ENCODE measurements at places on chromosomes 5 and 9. TPM values are rescaled to one million over a fixed set of nuclear protein-coding genes. Genes with fewer than 3 reads are reported as not detected.

The CCDC69 gene
- total RNA-seq, result 10.6 TPM

The DMGDH gene
- total RNA-seq, result not detected

The ISL1 gene
- not detected for total RNA-seq

The CDC20B gene
- 0.23 TPM for total RNA-seq

- DNase-seq, result no peak
Measured at GRCh38 chr9:98484162-98484561, 224.6 kb downstream of the GABBR2 start.

DNA sequence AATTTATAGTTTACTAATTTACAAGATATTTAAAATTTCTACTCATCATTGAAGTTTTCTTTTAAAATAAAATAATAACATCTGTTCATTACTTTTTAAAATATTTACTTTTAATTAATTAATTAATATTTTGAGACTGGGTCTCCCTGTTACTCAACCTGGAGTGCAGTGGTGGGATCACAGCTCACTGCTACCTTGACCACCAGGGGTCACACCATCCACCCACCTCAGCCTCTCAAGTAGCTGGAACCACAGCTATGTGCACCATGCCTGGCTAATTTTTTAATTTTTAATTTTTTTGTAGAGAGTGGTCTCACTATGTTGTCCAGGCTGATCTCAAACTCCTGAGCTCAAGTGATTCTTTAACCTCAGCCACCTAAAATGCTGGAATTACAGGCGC, 1013.6 kb downstream of the CDH9 start:
- DNase-seq, result no peak

DNA sequence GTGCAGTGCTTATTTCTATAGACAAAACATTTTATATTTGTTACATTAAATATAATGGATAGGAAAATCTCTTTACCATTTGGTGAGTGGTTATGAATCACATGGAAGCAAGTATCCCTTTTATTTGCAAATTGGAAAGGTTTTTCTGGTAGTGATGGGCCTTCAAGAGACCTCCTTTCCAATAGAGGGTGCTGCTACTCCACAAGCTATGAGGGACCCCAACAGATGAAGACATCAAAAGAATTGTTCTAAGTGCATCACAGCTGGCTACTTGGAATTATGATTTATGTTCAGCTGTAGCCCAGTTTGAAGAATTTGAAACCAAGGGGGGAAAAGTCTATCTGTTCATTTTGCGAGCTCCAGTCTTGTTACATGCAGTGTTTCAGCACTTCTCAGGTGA, 493.7 kb upstream of the SGCD start:
- no peak for DNase-seq

Data from glomerular endothelial cell (primary cell).